Peyer's patch (tissue), 4 donors: ENCODE measurements at places on chromosomes 6 and 20. TPM values are rescaled to one million over a fixed set of nuclear protein-coding genes. Genes with fewer than 3 reads are reported as not detected.

- DNase-seq, result no peak
Observed at GRCh38 chr6:39193201-39193791, 36.0 kb downstream of the KCNK5 start.

GRCh38 chr6:165573671-165574070 lies 89.4 kb downstream of the PDE10A start:
- no peak for DNase-seq

CTNNBL1 gene
- 19.2 TPM for total RNA-seq

GRCh38 chr20:58623579-58624473 lies 27.3 kb upstream of the STX16 start:
- no peak for DNase-seq

MTRF1L gene
- 13.6 TPM for total RNA-seq
